ENCODE measurements at places on chromosomes 2 and 18. TPM values are rescaled to one million over a fixed set of nuclear protein-coding genes. Genes with fewer than 3 reads are reported as not detected.

DNA sequence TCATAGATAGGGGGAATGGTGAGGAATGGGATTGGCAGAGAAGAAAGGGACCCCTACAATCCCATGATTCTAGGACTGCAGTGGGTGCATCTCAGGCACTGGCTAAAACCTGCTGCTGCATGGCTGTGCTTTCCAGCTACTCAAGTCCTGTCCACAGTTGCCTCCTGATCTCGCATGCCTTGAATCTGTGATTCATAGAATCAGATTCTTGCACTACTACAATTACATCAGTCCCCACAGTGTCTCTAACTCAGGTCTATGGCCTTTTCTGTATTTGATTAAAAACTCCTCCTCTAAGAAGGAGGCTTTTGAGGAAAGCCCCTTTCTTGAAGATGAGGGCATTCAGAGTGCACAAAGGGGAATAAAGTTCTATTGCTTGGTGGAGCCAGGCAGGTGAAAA, 117.4 kb downstream of the LRATD1 start:
- no peak for DNase-seq
- H3K27ac ChIP-seq = no peak overlapping the region
- no peaks in the 10 kb centered on the region for H3K36me3 ChIP-seq
- H3K27me3 ChIP-seq = no peaks in the 10 kb centered on the region

- no peak overlapping the region for H3K27ac ChIP-seq
- no peak for DNase-seq
- no peaks in the 10 kb centered on the region for H3K36me3 ChIP-seq
- no peaks in the 10 kb centered on the region for H3K27me3 ChIP-seq
These were observed 217.5 kb downstream of the CAMKMT start for GRCh38 chr2:44579115-44579836.

Gene AGAP1
- total RNA-seq = 40.5 TPM

Gene PTPRN
- 5.2 TPM for total RNA-seq

- H3K36me3 ChIP-seq = no peaks in the 10 kb centered on the region
- H3K4me1 ChIP-seq = no peaks in the 10 kb centered on the region
- no peak overlapping the region for H3K27ac ChIP-seq
- no peak overlapping the region for H3K4me3 ChIP-seq
These were observed 83.6 kb upstream of the PIK3C3 start for GRCh38 chr18:41871229-41872000.

DNA sequence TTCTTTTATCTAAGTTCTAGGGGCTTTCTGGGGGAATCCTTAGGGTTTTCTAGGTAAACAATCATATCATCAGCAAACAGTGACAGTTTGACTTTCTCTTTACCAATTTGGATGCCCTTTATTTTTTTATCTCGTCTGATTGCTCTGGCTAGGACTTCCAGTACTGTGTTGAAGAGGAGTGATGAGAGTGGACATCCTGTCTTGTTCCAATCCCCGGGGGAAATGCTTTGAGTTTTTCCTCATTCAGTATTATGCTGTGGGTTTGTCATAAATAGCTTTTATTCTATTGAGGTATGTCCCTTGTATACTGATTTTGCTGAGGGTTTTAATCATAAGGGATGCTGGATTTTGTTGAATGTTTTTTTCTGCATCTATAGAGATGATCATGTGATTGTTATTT, 549.5 kb downstream of the EPHA4 start:
- H3K27ac ChIP-seq = no peak overlapping the region
- H3K27me3 ChIP-seq = no peaks in the 10 kb centered on the region
- H3K36me3 ChIP-seq = no peaks in the 10 kb centered on the region
- no peak for DNase-seq
- no peaks in the 10 kb centered on the region for H3K4me1 ChIP-seq
- H3K4me3 ChIP-seq = no peak overlapping the region

Gene LONRF2
- 0.42 TPM for total RNA-seq

GRCh38 chr2:65549631-65550030, 117.2 kb upstream of the SPRED2 start:
- H3K36me3 ChIP-seq = no peaks in the 10 kb centered on the region
- H3K4me3 ChIP-seq = no peak overlapping the region
- H3K4me1 ChIP-seq = no peaks in the 10 kb centered on the region

DNA sequence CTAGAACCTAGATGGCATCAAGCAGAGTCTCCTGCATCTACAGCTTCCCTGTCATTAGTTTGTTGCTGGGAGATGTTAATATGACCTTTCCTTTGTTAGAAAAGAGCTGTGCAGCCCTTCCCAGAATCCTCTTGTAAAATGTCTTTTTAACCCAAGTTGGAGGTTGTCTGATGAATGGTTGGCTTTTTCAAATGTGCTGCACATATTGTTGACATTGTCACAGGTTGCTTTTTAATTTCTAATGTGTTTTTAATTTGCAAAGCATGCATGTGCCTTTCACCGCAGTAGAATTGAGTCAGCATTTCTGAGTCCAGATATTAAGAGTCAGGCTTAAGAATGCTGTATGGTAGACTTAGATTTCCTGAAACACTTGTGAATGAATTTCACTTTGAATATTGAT, 120.8 kb downstream of the GREB1L start:
- no peak for DNase-seq
- no peak overlapping the region for H3K27ac ChIP-seq
- H3K4me3 ChIP-seq = no peak overlapping the region
- H3K4me1 ChIP-seq = peaks cover 14% of the 10 kb centered on the region

Gene CCBE1
- 4.4 TPM for total RNA-seq

GRCh38 chr2:158300394-158300793, 156.2 kb downstream of the CCDC148 start:
- no peaks in the 10 kb centered on the region for H3K4me1 ChIP-seq
- H3K27ac ChIP-seq = no peak overlapping the region
- no peaks in the 10 kb centered on the region for H3K27me3 ChIP-seq
- DNase-seq = no peak
- H3K36me3 ChIP-seq = no peaks in the 10 kb centered on the region

GRCh38 chr18:6785001-6785400, 55.5 kb downstream of the ARHGAP28 start:
- no peak for DNase-seq
- H3K27me3 ChIP-seq = no peaks in the 10 kb centered on the region
- H3K27ac ChIP-seq = no peak overlapping the region

GRCh38 chr2:99852376-99852934, 289.9 kb downstream of the AFF3 start:
- no peaks in the 10 kb centered on the region for H3K36me3 ChIP-seq
- H3K4me3 ChIP-seq = no peak overlapping the region

- H3K36me3 ChIP-seq = peaks cover 20% of the 10 kb centered on the region
- H3K4me3 ChIP-seq = no peak overlapping the region
- H3K27ac ChIP-seq = no peak overlapping the region
These were observed 53.1 kb downstream of the CWC22 start for GRCh38 chr2:179954026-179954425.

DNA sequence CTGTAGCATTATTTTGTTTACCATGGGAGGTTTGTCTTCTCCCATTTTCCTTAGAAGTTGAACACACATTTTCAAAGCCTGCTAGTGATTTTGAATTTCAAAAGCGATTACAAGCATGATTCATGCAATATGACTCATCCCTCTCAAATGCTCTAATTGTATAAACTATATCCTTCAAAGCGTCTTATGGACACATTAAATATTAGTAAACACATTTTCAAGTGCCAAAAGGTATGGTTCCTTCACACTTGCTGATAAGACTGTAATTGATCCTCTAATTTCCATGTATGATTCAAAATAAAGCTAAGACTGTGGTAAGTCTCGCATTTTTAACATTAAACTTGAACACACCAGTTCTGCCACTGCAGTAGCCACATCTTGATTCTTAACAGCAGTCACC, 512.9 kb downstream of the LRRTM4 start:
- DNase-seq = no peak
- H3K4me1 ChIP-seq = no peaks in the 10 kb centered on the region
- H3K4me3 ChIP-seq = no peak overlapping the region
- no peaks in the 10 kb centered on the region for H3K36me3 ChIP-seq
- no peak overlapping the region for H3K27ac ChIP-seq

DNA sequence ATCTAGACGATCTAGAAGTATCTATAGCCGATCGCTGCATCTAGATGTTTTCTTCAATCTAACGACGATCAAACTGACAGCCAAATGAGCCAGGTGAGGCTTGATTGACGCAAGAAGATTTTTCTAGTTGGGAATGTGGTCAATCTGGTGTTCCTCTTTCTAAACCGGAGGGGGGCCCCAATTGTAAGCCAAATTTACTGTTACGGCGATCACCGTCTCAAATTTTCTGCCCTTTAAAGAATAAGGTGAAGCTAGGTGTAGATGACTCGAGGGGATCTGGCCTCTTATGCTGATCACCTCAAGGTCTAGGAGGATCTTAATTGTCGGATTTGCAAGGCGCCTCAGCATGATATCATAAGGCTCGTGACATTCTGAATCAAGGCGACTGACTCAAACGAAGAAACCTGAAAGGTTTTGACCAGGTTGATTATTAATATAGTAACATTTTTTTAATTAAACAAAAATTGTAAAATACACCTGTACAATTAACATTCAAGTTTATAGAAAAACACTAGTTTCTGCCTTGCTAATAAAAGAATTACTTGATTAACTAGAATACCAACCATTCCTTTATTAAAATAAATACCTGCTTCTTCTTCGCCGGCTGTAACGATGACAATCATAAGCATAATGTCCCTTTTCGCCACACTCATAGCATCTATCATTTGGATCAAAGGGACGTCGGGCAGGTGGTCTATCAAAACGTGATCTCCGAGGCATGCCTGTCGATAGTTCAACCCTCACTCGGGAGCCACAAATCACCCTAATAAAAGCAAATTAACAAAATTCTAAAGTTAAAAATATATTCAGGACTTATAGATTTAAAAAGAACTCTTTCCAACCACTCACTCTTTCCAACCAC, 2.0 kb downstream of the SRSF7 start:
- peaks cover 8% of the 10 kb centered on the region for H3K4me1 ChIP-seq
- peak overlapping the region; percentile 93 for H3K4me3 ChIP-seq
- peaks cover 58% of the 10 kb centered on the region for H3K36me3 ChIP-seq
- no peaks in the 10 kb centered on the region for H3K27me3 ChIP-seq
- no peak overlapping the region for H3K27ac ChIP-seq

DNA sequence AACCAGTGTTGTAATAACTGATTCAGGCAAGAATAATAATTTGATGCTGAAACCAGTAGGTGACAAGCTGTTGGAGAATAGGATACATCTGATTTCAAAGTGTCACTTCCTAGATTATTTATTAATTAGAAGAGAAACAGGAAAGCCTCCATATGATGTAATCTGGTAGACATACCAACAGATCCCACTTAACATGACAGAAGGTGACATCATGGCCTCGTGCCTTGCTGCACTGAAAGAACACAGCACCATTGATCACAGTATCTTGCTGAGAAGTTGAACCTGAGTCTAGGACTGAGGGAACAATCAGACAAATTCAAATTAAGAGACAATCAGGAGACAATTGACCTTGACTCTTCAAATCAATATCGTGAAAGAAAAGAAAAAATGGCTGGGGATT, 131.6 kb upstream of the DLGAP1 start:
- no peaks in the 10 kb centered on the region for H3K4me1 ChIP-seq
- H3K27me3 ChIP-seq = no peaks in the 10 kb centered on the region
- H3K4me3 ChIP-seq = no peak overlapping the region

Data from H1 (cell line).